HuH-7 (cell line): ENCODE measurements at places on chromosomes 16 and 17.

GRCh38 chr16:85341972-85342695, 229.9 kb upstream of the CIBAR2 start:
- no peak for DNase-seq

- DNase-seq: no peak
These were observed 96.9 kb downstream of the C16orf78 start for GRCh38 chr16:49470513-49470991.

GRCh38 chr17:34853924-34854323, 107.3 kb downstream of the CCT6B start:
- DNase-seq: no peak

- DNase-seq: no peak
These were observed 1.3 kb upstream of the ST3GAL2 start for GRCh38 chr16:70440009-70440692.

- no peak for DNase-seq
These were observed 18.1 kb upstream of the KRT17 start for GRCh38 chr17:41642252-41643156.

DNA sequence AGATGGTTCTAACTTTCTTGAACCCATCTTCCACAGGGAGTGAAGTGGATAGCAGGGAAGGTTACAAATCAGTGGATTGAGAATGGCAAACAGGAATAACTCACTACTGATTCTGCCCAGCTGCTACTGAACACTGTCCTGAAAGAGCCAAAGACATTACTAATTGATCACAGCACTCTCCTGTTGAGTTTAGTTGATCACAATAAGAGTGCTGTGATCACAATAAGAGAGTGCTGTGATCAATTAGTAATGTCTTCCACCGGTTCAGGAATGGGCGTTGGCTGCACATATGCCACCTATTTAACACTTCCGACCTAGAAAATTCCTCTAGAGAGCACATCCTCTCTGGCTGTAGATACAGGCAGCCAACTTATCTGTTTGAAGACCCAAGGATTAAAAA, 11.4 kb downstream of the CFAP97D1 start:
- DNase-seq: peak; percentile 43

DNA sequence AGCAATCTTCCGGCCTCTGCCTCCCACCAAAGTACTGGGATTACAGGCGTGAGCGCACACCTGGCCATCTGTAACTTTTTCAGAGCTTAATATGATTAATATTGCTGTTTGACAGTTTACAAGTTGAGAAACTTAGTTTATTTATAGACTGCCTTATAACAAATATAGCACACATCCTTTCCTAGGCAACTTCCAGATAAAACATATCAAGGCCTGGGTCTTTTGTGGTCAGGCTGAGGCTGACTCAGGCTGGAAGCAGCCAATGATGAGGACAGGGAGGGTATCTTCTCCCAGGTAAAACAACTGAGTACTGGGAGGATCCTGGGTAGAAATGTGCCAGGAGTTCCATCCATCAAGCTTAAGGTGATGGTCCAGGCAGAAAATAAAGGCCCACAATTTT, 16.2 kb downstream of the LUC7L start:
- no peak for DNase-seq

GRCh38 chr17:28907709-28908475, 5.0 kb upstream of the DHRS13 start:
- DNase-seq: no peak

GRCh38 chr17:79340333-79341221, 266.0 kb downstream of the ENGASE start:
- DNase-seq: no peak

- DNase-seq: no peak
These were observed 76.6 kb downstream of the CMIP start for GRCh38 chr16:81521141-81521626.

GRCh38 chr16:25140459-25140858, 28.9 kb downstream of the LCMT1 start:
- DNase-seq: no peak

DNA sequence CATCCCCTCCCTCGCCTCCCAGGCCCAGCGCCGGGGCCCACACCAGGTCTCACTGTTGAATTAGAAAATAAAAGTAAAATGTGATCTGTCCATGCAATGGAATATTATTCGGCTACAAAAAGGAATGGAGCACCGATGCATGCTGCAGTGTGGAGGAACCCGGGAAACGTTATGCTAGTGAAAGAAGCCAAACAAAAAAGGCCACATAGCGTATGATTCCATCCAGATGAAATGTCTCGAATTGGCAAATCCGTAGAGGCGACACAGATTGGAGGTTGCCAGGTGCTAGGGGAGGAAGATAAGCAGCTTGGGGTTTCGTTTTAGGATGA, 972 bp upstream of the ADCY9 start:
- DNase-seq: no peak

DNA sequence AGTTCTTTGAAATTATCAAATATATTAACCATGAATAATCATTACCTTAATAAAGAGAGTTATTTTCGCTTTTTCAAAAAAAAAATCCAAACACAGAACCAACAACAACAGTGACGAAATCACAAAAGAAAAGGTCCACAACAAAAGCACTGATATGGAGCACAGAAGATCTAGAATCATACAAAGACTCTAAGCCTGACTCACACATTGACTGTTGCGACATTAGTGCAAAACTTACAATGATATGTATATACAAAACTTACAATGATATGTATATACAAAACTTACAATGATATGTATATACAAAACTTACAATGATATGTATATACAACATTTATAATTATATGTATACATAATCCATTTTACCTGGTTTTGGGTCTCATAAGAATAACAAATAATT, 117.7 kb downstream of the USP22 start:
- no peak for DNase-seq

- no peak for DNase-seq
These were observed 9.2 kb upstream of the ABR start for GRCh38 chr17:1188812-1189504.

- no peak for DNase-seq
These were observed 6.5 kb downstream of the DDX42 start for GRCh38 chr17:63780507-63780906.

- no peak for DNase-seq
These were observed 42.3 kb downstream of the WSB1 start for GRCh38 chr17:27336184-27336583.

DNA sequence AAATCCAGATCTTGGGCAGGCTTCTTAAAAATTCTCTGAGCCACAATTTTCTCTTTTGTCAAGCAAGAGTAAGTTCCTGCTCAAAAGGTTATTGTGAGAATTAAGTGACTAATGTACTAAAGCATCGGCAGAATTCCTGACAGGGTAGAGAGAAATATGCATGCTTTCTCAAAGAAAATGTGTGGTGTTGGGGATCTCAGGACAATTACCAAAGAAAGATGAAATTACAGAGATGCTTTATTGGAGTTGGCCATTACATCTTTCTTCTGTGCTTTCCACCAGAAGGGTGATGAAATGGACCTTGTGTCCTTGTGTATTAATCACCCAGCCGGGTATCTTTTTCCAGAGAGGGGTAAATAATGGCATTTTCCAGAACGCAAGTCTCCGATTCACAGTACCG, 1.7 kb upstream of the USP43 start:
- no peak for DNase-seq

- DNase-seq: no peak
These were observed 15.4 kb downstream of the MGRN1 start for GRCh38 chr16:4639899-4640509.

- DNase-seq: no peak
These were observed 78.7 kb downstream of the N4BP1 start for GRCh38 chr16:48531011-48531962.

DNA sequence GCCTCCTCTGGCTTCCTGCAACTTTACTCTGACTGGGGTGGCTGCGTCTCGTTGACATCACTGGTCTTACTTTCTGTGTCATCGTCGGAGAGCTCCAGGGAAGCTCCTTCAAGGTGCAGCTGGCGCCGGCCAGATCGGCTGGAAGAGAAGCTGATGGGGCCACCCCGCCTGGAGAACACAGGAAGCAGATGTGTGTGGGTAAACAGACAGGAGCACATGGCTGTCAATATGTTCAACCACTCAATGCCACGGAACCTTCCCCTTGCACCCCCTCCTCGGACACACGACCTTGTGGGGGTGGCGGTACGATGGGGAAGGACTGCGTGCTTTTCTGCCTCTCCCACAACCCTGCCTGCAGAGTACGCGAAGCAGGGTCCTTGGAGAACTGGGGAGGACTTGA, 40.1 kb downstream of the NDEL1 start:
- DNase-seq: no peak

- no peak for DNase-seq
These were observed 4.8 kb downstream of the GSG1L2 start for GRCh38 chr17:9817086-9817485.

- no peak for DNase-seq
These were observed 251.4 kb upstream of the KIF2B start for GRCh38 chr17:53571342-53571741.

DNA sequence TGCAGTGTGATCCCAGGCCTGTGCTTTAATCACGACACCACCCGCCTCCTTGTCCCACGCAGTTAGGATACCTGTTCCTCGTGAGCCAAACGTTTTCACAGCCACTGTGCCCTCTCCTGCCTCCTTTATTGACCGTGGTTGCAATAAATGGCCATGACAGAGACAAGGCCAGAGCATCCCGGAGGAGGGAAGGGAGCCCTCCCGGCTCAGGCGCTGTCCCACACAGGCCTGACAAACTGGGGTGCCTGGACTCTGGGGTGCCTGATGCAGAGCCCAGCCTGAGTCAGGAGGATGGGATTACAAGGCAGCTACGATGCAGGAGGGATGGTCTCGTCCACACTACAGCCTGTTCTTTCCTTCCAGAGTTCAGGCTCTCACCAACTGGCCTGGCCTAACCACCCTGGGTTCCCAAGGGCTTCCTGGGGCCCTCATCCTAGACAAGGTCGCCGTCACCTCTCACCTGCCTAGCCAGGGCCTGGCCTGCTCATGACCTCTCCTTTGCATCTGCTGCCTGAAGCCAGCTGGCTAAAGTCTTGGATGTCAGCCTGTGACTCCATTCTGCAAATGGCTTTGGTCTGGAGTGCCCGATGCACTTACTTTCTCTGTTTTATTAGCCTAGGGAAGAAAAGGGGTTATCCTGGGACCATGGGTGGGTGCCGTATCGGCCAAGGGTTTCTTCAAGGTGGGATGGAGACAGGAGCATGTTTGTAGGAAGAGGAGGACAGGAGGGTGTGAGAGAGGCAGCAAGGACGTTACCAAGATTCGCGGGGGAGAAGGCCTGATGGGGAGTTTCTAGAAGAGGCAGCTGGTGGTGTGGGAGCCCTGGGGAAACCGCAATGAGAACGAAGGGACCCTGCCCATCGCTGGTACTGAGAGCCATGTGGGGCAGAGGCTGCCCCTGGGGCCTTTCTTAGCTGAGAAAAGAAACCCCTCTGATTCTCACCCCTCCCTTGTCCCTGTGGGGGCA, 234.3 kb upstream of the TNRC6C start:
- no peak for DNase-seq

GRCh38 chr17:79595921-79596320, 14.9 kb downstream of the RBFOX3 start:
- DNase-seq: no peak

DNA sequence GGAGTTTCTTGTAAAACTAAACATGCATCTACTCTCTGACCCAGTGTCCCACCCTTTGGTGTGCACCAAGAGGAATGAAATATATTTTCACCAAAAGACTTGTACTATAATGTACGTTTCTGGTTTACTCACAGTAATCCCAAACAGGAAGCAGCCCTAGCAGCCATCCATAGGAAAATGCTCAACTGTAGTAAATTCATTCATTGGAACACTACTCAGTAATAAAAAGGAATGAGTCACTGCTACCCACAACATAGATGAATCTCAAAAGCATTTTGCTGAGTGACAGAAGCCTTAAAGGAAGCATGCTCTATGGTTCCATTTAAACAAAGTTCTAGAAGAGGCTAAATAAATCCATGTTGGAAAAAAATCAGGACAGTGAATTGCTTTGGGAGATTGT, 37.6 kb upstream of the DHRS7B start:
- no peak for DNase-seq

GRCh38 chr17:77353684-77354419, 213.1 kb downstream of the SEC14L1 start:
- no peak for DNase-seq

DNA sequence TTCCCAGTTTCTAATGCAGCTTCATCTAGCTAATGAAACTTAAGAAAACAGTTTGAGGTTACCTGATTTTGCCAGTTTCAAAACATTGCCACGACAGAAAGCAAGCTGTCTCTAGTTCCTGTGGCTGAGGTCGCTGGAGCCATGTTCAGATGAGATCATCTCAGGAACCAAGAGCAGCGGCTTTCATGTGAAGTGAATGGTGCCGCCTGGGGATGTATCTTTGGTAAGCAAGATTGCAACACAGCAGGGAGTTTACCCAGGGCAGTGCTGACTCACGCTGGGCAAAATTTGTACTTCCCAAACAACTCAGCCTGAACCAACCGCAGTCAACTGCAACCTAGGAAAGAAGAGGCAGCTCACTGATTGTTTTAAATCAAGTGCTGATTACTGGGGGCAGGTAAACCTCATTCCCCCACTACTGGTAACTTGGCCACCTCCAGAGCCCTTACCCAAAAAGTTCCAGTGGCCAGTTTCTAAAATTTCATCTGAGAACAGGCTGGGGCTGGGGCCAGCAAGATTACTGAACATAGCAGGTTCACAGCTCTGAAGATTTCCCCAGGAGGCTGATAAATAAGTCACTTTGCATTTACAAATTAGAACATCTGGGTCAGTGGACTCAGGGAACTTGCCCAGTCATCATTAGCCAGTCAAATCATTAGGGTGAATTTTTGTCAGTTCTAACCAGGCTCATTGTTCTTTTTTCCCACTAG, at the start of gene RFFL:
Gene RFFL (minus strand): TSS at position 194 of the 710 bp plus-strand sequence. CDS start 37,154 bp downstream, outside the sequence.
- DNase-seq: peak; percentile 80

DNA sequence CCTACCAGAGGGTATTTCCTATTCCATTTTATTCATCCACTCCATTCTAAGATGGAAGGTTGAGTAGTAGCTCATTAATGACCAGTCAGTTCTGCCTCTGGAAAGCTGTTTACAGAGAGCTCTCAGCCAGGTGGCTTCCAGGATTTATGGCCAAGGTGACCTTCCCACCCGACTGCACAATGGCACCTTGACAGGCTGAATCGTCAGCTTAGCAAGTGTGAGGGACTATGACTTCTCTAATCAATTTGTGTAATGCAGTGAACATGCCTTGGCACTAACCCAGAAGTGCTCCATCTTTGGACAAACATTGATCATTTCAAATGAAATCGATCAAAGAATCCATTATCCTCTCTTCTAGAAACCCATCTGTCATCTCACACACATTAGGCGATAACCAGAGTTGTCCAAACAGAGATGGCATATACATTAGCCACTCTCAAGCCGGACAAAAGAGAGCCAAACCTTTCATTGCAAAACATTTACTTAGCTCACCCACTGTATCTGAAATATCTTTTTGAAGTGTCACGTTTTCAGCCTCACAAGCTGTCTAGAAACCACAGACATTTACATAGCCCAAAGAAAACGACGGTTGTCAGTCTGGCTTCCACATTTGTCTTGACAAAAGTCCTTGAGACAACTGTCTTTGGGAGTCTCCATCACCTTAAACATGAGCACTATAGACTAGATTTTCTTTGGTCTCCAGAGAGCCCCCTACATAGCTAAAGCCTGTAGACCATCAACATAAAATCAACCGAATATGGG, 35.6 kb downstream of the CLEC3A start:
- no peak for DNase-seq
